ENCODE measurements at places on chromosomes 12 and 14.

DNA sequence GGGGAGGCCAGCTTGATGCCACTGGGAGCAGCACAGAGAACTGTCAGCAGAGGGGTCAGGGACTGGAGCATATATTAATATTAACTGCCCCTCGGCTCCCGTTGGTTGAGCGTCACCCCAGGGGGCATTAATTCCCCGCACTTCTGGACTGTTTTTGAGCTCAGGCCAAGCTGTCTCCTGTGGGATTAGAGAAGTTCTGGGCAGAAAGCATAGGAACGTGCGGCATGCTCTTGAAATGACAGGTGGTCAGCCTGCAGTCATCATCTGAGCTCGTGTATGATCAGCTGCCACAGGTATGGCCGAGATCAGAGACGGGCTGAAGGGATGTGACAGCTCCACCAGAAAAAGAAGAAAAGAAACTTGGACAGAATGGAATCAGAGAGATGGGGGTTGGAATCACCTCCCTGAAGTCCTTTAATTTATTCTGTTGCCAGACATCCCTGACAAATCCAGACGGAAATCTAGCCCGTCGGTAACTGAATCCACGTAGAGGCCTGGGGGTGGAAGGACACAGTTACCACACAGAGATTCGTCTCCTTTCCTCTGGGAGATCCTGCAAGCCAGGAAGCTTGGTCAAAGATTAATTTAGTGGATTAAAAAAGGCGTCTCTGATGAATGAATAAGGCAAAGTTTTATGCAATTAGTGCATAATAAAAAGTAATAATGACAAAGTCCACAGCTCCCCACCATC, 23.6 kb downstream of the NR1H4 start:
- no peak for DNase-seq

DNA sequence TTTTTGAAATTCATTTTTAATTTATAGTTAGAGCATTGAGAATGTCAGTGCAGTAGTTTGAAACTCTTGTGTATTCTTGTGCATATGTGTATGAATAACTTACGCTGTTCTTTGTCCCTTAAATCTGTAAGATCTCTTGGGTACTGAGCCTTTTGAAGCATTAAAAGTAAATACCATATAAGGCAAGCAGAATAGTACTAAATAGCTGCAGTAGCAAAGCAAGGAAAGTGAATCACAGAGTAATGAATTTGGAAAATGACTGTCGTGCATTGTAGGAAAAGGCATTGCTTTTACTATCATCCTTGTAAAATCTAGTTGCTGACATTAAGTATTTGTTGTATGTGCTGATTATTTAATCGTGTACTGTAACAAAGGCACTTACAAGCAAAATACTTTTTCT, 12.1 kb downstream of the CNOT2 start:
- DNase-seq: no peak

- no peak for DNase-seq
Measured at GRCh38 chr12:105698075-105698474, 367.6 kb downstream of the C12orf75 start.

- no peak for DNase-seq
Measured at GRCh38 chr14:61320806-61321384, 484 bp upstream of the PRKCH start.

DNA sequence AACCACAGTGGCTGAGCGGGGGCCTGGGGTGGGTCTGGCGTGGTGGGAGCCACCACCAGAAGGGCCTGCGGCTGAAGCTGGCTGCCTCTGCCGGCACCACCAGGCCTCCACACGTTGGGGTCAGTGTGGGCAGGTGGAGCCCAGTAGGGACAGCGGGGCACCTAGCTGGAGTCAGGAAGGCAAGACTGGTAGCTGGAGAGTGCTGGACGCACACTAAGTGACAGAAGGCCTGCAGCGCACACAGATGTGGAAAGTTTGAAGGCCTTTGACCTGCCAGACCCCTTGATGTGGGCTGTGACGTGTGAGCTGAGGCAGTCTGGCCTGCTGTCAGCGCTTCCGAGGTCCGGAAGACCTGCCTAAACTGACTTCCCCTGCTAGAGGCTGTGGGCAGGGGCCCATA, 26.3 kb downstream of the RIN3 start:
- no peak for DNase-seq

DNA sequence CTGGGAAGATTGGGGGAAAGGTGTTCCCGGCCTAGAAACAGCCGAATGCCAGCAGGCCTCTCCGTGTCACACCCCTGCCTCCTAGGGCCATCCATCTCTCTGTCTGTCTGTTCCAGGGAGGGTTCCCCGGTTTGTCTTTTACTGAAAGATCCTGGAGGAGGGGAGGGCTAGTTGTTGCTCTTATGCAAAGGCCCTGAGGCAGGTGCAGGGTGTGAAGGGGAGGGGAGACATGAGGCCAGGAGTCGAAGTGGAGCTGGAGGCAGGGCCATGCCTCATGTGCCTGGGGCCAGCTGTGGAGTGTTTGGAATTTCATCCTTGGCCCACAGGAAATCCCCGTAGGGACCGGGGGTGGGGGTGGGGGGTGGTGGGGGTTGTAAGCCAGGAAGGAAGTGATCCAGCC, 8.7 kb upstream of the RCOR1 start:
- DNase-seq: no peak

GRCh38 chr12:49108958-49109404, 1.7 kb downstream of the LMBR1L start:
- no peak for DNase-seq

- no peak for DNase-seq
Measured at GRCh38 chr12:104638851-104639240, 182.1 kb downstream of the CHST11 start.

DNA sequence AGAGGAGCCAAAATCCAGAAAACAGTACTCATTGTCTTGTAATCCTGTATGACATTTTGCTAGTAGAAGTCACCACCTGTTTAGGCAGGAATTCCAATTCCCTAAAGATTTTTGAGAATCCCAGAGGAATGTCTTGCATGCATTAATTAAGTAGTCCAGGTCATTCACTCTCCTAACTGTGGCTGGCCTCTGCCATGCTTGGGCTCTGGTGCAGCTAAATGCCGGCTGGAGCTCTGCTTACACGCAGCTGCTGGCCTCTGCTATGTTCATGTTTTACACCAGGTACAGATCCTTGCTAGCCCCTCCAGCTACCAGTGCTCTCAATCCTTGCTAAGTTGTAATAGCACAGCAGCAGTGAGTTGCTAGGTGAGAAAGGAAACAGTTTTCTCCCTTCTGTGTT, 16.3 kb upstream of the HIF1A start:
- no peak for DNase-seq

DNA sequence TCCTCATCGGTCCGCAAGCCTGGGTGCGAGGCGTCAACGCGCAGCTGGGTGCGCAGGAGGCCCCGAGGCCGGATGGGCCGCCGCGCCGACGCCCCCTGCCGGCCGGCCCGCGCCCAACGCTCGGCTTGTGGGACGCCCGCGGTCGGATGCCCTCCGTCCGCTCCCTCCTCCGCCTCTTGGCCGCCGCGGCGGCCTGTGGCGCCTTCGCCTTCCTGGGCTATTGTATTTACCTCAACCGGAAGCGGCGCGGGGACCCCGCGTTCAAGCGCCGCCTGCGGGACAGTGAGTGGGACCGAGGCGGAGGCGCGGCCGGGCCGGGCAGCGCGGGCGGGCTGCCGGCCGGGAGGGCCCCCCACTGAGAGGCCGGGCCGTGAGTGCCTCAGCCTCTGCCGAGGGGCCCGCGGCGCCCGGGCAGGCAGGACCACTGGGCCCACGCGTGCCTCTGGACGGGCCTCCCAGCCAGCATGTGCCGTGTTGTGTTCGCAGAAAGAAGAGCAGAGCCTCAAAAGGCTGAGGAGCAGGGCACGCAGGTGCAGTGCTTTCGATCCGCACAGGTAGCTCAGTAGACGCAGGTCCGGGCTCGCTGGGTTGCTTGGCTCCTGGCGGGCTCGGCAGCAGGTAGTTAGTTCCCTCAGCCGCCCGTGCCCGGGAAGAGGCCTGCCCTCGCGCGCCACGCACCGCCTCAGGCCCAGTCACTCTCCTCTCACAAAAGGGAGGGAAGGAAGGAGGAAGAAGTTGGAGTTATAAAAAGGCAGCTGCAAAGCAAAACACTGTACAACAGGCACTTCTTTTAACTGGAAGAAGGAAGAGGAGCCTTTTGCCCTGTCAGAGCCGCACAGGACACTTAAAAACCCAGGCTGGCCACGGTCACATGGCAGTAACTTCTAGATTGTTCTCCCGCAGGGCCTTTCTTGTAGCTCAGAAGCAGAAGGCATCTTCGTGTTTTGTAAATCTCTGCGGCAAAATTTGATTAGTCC, at the start of gene TOMM20L:
TSS of gene TOMM20L (plus strand) at position 119 of the 977 bp plus-strand sequence. CDS start at position 147, 28 bp downstream.
- peak; percentile 68 for DNase-seq

- no peak for DNase-seq
Measured at GRCh38 chr14:103890052-103890371, 38.2 kb upstream of the TDRD9 start.

GRCh38 chr12:48668996-48669395, 13.0 kb downstream of the KANSL2 start:
- DNase-seq: no peak

- DNase-seq: no peak
Measured at GRCh38 chr14:23910101-23910875, 43.3 kb upstream of the DHRS4 start.

- DNase-seq: no peak
Measured at GRCh38 chr12:74906224-74906623, 303.4 kb downstream of the KCNC2 start.

GRCh38 chr12:132395192-132395907, 66.0 kb upstream of the GALNT9 start:
- no peak for DNase-seq

GRCh38 chr14:91968280-91968679, 20.8 kb upstream of the FBLN5 start:
- DNase-seq: peak; percentile 48

- DNase-seq: no peak
Measured at GRCh38 chr14:91754819-91755218, 22.9 kb upstream of the CATSPERB start.

GRCh38 chr12:12212769-12213168, 54.1 kb downstream of the LRP6 start:
- DNase-seq: no peak

DNA sequence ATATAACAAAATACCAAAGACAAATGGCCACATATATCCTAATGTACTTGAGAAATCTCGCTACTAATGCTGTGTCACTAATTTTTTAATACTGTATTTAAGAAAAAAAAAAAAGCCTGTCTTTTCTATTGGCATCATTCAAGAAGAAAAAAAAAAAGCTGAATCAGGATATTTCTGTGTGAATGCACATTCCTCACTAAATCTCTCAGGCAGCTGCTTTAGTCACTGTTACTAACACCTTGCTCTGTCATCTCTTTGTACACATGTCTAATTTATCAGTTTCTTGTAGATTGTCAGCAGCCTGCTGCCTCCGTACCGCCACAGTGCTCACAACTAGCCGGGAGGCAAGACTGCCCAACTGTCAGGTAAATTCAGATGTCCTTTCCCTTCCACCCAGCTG, 32.0 kb upstream of the FGD4 start:
- DNase-seq: no peak

DNA sequence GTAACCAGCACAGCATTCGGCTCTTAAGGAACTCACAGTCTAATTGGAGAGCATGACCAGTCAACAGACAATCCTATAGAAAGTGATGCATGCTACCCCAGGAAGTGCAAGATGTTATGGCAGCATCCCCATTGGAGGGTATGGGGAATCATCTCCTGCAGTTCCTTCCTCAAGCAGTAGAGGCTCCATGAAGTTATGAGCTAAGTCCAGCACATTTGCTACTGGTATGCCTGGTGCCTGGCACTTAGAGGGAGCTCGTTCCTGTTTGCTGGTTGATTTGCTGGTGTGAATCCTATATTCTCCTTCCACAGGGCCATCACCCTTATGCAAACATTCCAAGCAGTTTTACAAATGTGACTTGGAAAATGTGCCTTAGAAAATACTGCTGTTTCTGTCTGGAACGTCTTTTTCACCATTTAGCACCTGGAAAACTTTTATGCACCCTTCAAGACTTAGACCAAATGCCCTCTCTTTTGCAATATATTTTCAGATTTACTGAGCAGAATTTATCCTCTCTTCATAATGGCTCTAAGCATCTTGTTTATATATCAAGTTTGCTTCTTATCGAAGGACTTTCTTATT, 136.1 kb upstream of the WSCD2 start:
- DNase-seq: no peak

- DNase-seq: no peak
Measured at GRCh38 chr14:103097244-103097993, 2.9 kb downstream of the EXOC3L4 start.

DNA sequence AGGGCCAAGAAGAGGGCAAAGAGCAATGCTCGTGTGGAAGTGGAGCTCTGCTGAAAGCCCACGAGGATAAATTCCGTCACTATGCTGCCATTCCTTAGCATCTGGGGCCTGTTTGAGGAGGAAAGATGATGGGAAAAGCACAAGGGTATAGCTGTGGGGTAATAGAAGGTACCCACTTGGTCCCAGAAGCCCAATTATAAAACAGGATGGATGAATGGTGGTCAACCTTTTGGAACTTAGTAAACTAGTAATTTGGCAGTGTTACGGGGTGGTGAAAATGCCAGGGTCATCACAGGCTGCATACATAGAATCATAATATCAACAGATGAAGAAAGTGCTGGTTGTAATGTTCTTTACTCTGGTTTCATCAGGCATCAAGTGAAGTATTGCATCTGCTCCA, at the start of gene OR10AD1:
TSS of gene OR10AD1 (minus strand) at position 101 of the 400 bp plus-strand sequence. CDS start at position 101, 0 bp downstream.
- DNase-seq: no peak

GRCh38 chr14:22837750-22838538, 1.6 kb downstream of the MMP14 start:
- DNase-seq: no peak

DNA sequence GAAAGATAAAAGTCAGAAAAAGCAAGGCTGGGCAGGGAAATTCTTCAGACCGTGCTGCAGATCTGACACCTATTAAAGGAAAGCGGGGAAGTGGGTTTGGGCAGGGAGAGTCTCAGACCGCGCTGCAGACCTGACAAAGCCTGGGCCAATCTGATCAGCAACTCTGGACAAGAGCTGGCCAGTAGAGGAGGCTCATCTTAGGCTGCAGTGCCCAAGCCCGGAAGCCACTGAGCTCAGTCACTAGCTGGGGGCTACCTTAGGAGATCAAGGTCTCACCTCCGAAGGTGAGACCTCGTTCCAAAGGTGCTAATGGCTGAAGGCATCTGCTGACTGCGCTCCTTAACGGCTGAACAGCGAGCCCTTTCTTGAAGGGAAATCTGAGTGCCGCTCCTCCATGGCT, 60.2 kb downstream of the SINHCAF start:
- DNase-seq: no peak

- no peak for DNase-seq
Measured at GRCh38 chr14:42628602-42629001, 1021.9 kb downstream of the LRFN5 start.

DNA sequence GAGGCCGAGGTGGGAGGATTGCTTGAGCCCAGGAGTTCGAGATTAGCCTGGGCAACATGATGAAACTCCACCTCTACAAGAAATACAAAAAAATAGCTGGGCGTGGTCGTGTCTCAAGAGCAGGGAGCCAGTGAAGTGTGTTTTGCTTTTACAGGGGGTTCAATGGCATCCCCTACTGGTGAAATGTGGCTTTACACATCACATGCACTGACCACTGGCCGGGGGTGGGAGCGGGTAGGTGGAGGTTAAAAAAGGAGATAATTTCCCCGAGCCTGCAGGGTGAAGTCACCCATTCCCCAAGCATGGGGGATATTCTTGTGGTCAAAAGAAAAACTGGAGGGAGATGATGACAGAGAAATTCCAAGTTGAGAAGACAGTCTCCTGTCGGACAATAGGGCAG, 63.6 kb upstream of the PWP1 start:
- no peak for DNase-seq
